ENCODE measurements at places on chromosomes 16 and 17. TPM values are rescaled to one million over a fixed set of nuclear protein-coding genes. Genes with fewer than 3 reads are reported as not detected.
A peak's percentile ranks its signal among the peaks of the same experiment; 100 is the strongest.

DNA sequence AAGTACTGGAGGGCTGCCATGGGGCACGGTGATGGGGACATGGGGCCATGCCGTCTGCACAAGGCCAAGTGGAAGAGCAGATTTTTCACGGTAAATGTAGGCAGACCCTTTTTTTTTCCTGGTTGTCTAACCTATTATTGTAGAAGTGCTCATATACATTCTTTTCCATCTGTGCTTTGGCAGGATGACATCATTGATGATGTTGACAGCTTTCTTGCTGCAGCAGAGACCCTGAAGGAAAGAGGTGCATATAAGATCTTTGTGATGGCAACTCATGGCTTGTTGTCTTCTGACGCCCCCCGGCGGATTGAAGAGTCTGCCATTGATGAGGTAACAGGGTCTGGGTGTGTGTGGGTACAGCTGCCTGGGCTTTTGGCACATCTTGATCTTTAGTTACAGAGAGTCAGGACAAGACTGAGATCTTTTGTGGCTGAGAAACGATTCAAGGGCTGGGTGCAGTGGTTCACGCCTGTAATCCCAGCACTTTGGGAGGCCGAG, 23.3 kb upstream of the SLC5A10 start:
- H3K27ac ChIP-seq = no peak overlapping the region
- H3K4me1 ChIP-seq = no peaks in the 10 kb centered on the region
- DNase-seq = no peak

DNA sequence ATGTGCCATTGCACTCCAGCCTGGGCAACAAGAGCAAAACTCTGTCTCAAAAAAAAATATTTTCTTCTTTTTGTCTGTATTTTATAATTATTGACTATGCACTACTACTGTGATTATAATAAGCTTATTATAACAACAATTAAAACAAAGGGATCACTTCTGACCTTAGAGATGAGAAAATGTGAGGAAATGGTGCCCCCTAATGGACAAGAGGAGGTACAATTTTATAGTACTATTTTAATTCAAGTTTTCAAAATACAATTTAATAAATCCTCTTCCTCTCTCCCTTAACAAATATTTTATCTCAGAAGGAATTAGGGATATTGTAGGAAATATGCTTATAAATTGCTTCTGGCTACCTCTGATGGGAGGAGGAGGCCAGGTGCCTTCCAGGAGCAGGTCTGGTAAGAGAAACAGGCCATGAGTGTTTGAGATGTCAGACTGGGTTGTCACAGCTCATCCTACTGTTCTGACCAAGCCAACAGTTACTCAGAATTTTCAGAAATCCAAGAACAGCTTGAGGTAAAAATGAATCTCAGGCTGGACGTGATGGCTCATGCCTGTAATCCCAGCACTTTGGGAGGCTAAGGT, 14.0 kb downstream of the VPS53 start:
- no peaks in the 10 kb centered on the region for H3K4me1 ChIP-seq
- no peaks in the 10 kb centered on the region for H3K27me3 ChIP-seq
- no peak overlapping the region for H3K4me3 ChIP-seq
- no peak for DNase-seq
- H3K27ac ChIP-seq = no peak overlapping the region
- no peaks in the 10 kb centered on the region for H3K36me3 ChIP-seq

DNA sequence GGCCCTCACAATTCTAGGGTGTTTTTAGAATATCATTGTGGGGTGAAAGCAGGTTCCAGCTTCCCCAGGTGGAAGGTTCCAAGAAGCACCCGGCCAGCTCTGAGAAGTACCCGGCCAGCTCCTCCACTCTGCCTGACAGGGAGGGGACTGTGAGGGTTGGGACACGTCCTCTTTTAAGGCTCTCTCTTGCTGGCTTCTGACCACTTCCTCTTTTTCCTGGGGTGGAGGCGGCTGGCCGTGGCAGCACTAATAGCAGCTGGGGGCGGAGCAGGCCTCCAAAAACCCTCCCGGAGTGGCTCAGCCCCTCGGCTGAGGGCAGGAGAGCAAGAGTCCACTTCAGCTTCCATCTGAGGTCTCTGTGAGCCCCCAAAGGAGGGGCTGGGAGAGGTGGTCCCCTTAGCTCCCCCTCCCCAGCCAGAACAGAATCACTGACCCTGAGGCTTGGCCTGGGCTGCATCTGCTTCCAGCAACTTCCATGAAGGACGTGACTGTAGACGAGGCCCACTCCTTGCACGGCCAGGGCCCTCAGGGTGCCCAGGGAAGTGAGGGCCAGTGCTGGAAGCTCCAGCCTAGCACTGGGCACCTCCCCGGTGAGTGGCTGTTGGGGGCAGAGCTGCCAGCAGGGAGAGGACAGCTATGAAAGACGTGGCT, 26.7 kb upstream of the PLCG2 start:
- no peaks in the 10 kb centered on the region for H3K36me3 ChIP-seq
- DNase-seq = no peak
- H3K27me3 ChIP-seq = peaks cover 10% of the 10 kb centered on the region
- H3K27ac ChIP-seq = no peak overlapping the region
- peaks cover 10% of the 10 kb centered on the region for H3K4me1 ChIP-seq

FAM171A2 gene
- total RNA-seq = 50.6 TPM

DNA sequence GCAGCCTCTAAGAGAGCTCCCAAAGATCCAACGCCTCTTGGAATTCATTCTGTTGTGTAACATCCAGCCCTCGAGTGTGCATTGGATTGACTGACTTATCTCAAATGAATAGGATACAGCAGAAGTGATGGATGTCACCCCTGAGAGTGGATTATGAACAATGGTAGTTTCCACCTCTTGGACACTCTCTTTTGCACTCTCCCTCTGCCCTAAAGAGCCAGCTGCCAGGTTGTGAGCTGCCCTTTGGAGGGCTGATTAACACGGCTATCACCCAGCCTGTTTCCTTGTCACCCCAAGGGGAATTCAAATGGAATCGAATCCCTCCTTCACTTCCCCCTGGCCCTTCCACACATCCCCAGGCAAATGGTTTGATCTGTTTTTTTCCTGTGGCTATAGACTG, 21.2 kb upstream of the HAPSTR1 start:
- H3K4me1 ChIP-seq = peaks cover 7% of the 10 kb centered on the region
- DNase-seq = no peak
- H3K27ac ChIP-seq = no peak overlapping the region
- no peak overlapping the region for H3K4me3 ChIP-seq
- H3K27me3 ChIP-seq = no peaks in the 10 kb centered on the region

DNA sequence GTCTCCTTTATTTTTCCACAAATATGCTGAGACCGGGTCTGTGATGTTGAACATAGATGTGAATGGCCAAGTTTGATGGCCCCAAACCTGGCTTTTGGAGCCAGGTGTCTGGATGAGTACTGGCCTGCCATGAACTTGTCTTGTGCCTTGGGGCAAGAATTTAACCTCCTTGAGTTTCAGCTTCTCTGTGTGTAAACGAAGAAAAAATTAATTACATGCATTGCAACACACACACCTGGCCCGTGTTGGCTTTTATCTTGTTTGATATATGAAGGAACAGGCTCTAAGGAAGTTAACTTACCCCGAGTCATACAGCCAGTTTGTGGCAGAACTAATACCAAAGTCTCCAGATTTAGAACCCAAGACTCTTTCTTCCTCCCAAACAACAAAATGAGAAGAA, 13.1 kb downstream of the FBXO39 start:
- no peak overlapping the region for H3K27ac ChIP-seq
- H3K4me3 ChIP-seq = no peak overlapping the region
- H3K36me3 ChIP-seq = no peaks in the 10 kb centered on the region
- DNase-seq = no peak
- peaks cover 94% of the 10 kb centered on the region for H3K27me3 ChIP-seq

ZP2 gene
- not detected for total RNA-seq

C1QL1 gene
- 7.1 TPM for total RNA-seq

PRR15L gene
- total RNA-seq = not detected

- H3K27me3 ChIP-seq = no peaks in the 10 kb centered on the region
- no peak for DNase-seq
- no peak overlapping the region for H3K4me3 ChIP-seq
- peaks cover 63% of the 10 kb centered on the region for H3K4me1 ChIP-seq
Observed at GRCh38 chr17:57869617-57870282, 19.9 kb upstream of the MRPS23 start.

DNA sequence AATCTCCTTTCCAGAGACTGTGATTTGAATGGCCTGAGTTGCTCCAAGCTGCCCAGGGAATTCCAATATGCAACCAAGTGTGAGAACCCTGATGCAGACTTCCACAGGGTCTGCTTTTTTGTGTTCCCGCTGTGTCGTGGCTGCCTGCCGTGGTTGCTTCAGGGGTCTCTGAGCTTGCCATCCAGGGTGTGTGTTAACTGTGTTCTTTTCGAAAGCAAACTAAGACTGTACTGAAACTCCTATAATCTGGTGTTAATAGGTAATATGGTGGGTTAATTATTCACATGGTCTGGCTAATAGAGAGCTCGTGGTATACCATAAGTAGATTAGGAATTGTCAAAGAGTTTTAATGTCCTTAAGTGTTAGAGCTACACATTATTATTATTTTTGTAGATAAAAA, 20.7 kb downstream of the UBN1 start:
- DNase-seq = no peak
- H3K27me3 ChIP-seq = no peaks in the 10 kb centered on the region

GRCh38 chr17:15659663-15660062, 24.4 kb downstream of the TRIM16 start:
- H3K27me3 ChIP-seq = no peaks in the 10 kb centered on the region
- no peak overlapping the region for H3K27ac ChIP-seq
- H3K4me3 ChIP-seq = no peak overlapping the region

LRRC46 gene
- total RNA-seq = 1.4 TPM

DNA sequence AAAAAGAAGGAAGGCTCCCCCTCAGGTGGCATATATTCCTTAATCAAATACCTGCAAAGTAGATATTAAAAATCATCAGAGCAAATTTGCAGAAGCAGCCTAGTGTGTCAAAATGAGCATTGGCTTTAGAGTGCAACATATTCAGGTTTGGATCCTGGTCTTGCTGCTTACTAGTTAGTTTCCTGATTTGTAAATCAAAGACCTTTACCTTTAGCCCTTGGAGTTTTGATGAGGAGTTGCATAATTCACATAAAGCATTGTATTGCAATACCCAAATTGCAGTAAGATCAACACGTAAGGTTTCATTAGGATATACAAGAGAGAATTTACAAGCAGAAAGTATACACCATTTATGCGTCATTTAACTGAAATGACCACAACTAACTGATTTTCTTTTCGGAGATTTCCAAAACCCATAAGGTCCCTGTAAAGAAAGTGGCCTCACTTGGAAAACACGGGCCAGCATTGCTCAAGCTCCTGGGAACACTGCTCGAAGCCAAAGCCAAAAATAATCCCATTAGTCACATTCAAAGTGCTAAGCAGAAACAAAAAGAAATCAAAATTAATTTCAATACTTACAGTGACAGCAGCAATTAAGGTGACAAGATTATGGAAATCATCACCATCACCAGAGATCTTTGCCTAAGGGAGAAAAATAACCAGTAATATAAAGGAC, 415.9 kb upstream of the ERCC4 start:
- H3K36me3 ChIP-seq = no peaks in the 10 kb centered on the region
- no peak overlapping the region for H3K27ac ChIP-seq
- no peaks in the 10 kb centered on the region for H3K4me1 ChIP-seq

NPIPB6 gene
- total RNA-seq = 1.5 TPM

KLHL11 gene
- 20.6 TPM for total RNA-seq

- peaks cover 1% of the 10 kb centered on the region for H3K36me3 ChIP-seq
- no peak overlapping the region for H3K27ac ChIP-seq
- DNase-seq = no peak
Observed at GRCh38 chr16:75108792-75109731, 7.5 kb downstream of the LDHD start.

DNA sequence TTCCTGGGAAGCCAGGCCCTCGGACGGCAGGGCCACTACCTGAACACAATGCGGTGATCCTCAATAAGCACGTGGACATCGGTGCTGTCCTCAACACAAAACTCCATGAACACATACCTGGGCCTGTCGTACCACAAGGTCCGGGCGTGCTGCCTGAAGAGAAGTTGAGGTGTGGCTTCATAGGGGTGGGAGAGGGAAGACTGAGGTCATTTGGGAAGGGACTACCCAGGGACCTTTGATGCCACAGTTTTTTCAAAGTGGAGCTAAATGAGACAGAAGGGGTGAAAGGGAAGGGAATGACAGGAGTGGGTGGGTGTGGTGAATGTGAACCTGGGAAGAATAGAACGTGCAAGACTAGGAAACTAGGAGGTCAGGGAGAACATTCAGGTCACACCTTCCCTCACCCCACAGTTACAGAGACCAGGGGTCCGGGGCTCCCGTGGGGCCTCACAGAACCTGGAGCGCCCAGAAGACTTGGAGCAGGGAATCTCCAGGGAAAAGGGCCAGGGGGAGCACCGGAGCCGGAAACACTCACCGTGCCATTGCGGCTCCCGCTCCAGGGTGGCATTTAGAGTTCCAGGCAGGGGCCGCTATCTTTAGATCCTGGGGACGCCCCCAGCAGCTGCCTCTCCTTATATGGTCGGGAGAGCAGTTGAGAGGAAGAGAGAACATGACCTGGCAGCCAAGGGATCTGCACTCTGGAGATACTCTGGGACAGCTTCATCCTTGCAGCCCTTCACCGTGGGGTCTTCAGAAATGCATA, at the start of gene PTGES3L:
PTGES3L (minus strand) TSS at position 570 of the 763 bp plus-strand sequence; CDS start at position 543, 27 bp downstream.
- peaks cover 33% of the 10 kb centered on the region for H3K4me1 ChIP-seq
- peak within 1 kb of the TSS; percentile 97 for H3K27ac ChIP-seq
- DNase-seq = no peak
- H3K36me3 ChIP-seq = no peaks in the 10 kb centered on the region
- H3K4me3 ChIP-seq = peak within 1 kb of the TSS; percentile 96
- H3K27me3 ChIP-seq = no peaks in the 10 kb centered on the region

GRCh38 chr17:37098910-37099664, 150.3 kb downstream of the AATF start:
- no peak overlapping the region for H3K4me3 ChIP-seq
- peaks cover 16% of the 10 kb centered on the region for H3K4me1 ChIP-seq
- DNase-seq = no peak

DNA sequence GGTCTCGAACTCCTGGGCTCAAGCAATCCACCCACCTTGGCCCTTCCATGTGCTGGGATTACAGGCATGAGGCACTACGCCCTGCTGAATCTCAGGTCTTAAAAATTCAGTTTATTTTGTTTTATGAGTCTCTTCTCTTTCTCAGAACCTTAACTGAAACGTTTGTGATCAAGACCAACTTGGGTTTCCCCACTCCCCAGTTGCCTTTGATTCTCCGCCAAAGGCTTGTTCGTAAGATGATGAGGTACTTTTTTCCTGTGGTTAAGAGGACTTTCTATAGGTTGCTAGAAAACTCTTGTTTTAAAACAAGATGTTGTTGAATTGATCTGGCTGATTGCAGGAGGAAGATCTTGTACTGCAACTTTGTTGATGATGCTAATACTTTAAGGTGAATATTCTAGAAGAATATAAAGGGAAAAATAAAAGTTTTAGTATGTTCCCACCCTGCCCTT, 11.7 kb downstream of the ABCC1 start:
- peaks cover 9% of the 10 kb centered on the region for H3K4me1 ChIP-seq
- no peaks in the 10 kb centered on the region for H3K27me3 ChIP-seq
- no peak for DNase-seq
- no peak overlapping the region for H3K27ac ChIP-seq

GRCh38 chr17:79991924-79992648, 43.6 kb downstream of the TBC1D16 start:
- peaks cover 51% of the 10 kb centered on the region for H3K4me1 ChIP-seq
- peak overlapping the region; percentile 69 for H3K27ac ChIP-seq
- no peaks in the 10 kb centered on the region for H3K36me3 ChIP-seq
- peak overlapping the region; percentile 84 for H3K4me3 ChIP-seq
- H3K27me3 ChIP-seq = peaks cover 4% of the 10 kb centered on the region
- DNase-seq = peak; percentile 40

CCL3 gene
- not detected for total RNA-seq

All from neural crest cell (in vitro differentiated cells).